ENCODE measurements at places on chromosomes 3 and 15.

DNA sequence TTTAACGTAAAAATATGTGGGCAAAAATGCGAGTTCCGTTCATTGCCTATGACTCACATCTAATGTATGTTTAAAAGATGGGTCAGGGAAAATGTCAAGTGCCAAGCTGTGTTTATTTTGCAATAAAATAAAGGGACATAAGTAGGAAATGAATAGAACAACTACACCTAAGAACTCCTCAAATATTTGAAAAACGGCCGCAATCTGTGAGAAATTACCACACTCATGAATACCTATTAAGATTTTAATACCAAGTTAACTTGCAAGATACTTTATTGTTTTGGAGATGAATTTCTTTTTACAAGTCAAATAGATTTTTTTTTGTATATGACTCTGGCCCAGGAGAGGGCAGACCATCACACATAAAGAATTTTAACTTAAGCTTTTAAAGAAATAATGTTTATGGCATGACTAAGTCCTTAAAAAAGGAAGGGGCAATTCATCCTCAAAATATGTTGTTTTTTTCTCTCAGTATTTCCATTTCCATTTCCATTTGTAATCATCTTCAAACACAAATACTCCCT is 152.7 kb downstream of the SUCNR1 start:
- DNase-seq = no peak

GRCh38 chr15:70502529-70502928 is 260.8 kb downstream of the UACA start:
- DNase-seq = no peak

DNA sequence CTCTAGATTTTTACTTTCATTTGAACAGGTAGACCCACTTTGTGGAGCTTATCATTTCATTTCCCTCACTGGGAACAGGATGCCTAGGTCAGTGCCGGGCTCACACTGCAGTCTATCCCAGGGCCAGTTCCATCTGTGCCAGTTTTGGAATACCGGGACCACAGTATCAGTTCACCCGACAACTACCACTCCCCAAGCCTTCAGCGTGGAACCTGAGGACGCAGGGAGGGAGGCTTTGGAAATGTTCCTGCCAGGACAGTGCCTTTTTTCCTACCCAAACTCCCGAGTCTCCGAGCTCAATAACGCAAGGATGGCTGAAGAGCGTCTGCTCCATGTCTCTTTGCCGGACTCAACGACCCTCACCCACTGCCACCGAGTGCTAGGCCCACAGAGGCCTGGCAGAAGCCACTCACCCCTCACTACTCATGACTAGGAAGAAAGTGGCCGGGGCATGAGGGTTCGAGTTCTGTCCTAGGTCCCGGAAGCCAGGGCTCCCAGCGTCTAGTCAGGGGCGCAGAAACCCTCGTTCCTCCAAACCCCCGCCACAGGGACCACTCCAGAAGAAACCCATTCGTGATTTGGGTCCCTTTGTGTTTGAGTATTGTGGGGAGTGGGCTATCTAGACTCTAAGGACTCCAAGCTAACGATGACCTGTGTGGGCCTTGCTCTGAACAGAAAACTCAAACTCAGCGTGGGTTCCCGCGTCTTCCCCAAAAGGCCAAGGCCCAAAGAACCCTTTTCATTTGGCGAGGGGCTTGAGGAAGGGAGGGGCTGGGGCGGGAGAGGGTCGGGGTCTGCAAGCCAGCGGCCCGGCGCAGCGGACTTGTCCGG is 11.4 kb downstream of the ZIC1 start:
- DNase-seq = no peak

DNA sequence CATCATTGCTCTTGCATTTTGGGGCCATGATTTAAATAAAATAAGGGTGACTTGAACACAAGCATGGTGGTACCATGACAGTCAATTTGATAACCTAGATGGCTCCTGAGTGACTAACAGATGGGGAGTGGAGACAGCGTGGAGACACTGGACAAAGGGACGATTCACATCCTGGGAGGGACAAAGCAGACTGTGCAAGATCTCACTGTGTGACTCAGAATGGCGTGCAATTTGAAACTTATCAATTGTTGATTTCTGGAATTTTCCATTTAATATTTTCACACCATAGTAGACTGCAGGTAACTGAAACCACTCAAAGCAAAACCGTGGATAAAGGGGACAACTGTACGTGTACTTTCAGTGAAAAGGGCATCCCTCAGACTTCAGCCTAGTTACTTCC is 25.5 kb downstream of the MCCC1 start:
- DNase-seq = no peak

- DNase-seq = no peak
Measured at GRCh38 chr3:188239577-188239976, 85.6 kb downstream of the LPP start.
